Esophagus squamous epithelium (tissue), 5 donors: ENCODE measurements at places on chromosomes 2 and 18. TPM values are rescaled to one million over a fixed set of nuclear protein-coding genes. Genes with fewer than 3 reads are reported as not detected.

- no peak for DNase-seq
- H3K4me3 ChIP-seq: no peak overlapping the region
- H3K27ac ChIP-seq: peak overlapping the region; percentile 36
- peaks cover 18% of the 10 kb centered on the region for H3K4me1 ChIP-seq
These were observed 22.7 kb upstream of the GMPPA start for GRCh38 chr2:219475697-219476651.

The SERPINB7 gene
- total RNA-seq: 0.21 TPM

The DSEL gene
- 0.45 TPM for total RNA-seq

The TWIST2 gene
- total RNA-seq: 33.0 TPM

DNA sequence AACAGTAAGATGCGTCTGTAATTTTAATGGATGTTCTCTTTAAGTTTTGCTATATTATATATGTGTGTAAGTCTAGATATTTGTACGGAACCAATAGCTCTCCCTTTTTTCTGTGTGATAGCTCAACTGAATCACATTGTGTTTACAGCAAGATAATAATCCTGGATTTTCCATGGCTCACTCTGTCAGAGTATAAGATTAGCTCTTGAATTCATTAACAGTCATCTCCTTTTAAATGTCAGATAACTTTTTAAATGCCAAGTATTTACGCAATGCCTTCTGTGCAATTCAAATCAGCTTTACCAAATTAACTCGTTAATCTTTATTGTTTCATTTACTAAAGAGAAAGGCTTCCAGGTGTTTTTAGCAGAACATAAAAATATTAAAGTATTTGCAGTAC, 76.9 kb downstream of the KIAA2012 start:
- no peak overlapping the region for H3K4me3 ChIP-seq
- peaks cover 2% of the 10 kb centered on the region for H3K4me1 ChIP-seq
- no peak for DNase-seq
- no peaks in the 10 kb centered on the region for H3K36me3 ChIP-seq
- H3K27me3 ChIP-seq: no peaks in the 10 kb centered on the region
- no peak overlapping the region for H3K27ac ChIP-seq

The CPO gene
- total RNA-seq: not detected

GRCh38 chr2:142259356-142259755, 128.5 kb upstream of the LRP1B start:
- no peaks in the 10 kb centered on the region for H3K4me1 ChIP-seq
- H3K27ac ChIP-seq: no peak overlapping the region
- no peaks in the 10 kb centered on the region for H3K36me3 ChIP-seq

GRCh38 chr2:58484221-58484620, 243.1 kb upstream of the FANCL start:
- H3K4me3 ChIP-seq: no peak overlapping the region
- no peaks in the 10 kb centered on the region for H3K4me1 ChIP-seq
- H3K27me3 ChIP-seq: no peaks in the 10 kb centered on the region
- H3K27ac ChIP-seq: no peak overlapping the region
- no peak for DNase-seq
- H3K36me3 ChIP-seq: no peaks in the 10 kb centered on the region

DNA sequence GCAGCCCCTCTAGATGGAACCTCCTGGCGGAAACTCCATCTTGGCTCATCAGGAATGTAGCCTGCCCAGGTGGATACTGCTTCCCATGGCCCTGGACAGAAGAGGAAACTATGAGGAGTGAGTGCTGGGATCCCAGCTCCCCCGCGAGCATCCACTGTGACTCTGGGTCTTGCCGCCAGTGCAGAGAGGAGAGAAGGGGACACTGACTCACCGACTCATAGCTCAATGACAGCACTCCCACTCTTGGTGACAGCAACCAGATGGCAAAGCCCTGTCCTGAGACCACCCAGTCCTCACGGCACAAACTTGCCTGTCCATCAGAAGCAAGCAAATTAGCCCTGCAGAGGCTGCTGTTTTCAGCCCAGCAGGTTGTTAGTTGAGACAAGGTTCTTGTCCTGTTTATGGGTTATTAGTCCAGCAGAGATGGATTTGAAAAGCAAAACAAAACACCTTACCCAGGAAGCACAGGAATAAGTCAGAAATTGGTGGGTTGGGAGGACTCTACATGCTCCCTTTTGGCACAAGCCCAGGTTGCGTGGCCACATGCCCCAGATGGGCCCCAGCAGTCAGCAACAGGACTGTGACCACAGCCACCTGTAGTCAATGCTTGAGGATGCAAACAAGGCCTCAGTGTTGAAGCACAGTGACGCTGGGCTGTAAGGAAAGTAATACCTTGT, 111.5 kb upstream of the GLI2 start:
- H3K27ac ChIP-seq: no peak overlapping the region
- no peak for DNase-seq
- no peaks in the 10 kb centered on the region for H3K36me3 ChIP-seq
- no peaks in the 10 kb centered on the region for H3K4me1 ChIP-seq

DNA sequence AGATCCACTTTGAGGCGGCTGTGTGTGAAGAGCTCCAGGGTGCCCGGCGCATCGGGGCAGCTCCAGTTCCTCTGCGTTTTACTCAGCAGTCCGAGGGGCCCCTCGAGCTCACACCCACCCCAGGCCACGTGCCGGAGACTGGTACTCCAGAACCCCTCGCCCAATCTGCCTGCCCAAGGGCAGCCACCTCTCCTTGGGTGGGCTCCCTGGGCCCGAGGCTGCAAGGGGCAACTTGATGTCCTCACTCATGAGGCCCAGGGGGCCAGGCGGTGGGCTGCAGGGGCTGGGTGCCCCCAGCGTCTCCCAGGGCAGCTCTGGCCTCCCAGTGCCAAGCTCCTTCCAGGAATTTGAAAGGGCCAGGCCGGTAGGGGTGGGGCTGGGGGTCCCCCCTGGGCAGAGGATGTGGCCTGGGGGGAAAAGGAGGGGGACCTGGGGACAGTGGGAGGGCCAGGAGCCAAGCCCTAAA, 16.7 kb downstream of the RAMP1 start:
- H3K36me3 ChIP-seq: no peaks in the 10 kb centered on the region
- no peak overlapping the region for H3K4me3 ChIP-seq
- H3K27ac ChIP-seq: no peak overlapping the region
- no peak for DNase-seq

DNA sequence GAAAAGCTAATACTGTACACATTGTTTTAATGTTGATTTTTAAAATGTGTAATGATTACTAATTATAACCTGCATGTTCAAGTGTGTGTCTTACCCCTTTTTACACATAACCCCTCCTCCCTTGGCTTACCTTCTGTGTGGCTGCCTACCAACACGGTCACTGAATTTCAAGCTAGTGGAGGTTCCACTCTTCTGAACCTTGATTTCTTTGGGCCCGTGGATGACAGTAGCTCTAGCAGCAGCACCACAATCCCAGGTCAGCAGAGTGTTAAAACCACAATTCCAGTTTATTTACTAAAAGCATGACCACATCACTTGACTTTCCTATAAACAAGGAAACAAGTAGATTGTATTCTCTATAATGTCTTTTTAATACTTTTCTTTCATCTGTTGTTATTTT, 56.9 kb downstream of the AFTPH start:
- H3K27ac ChIP-seq: no peak overlapping the region
- H3K4me1 ChIP-seq: no peaks in the 10 kb centered on the region
- H3K27me3 ChIP-seq: no peaks in the 10 kb centered on the region
- DNase-seq: no peak
- H3K36me3 ChIP-seq: no peaks in the 10 kb centered on the region

The MRPS9 gene
- total RNA-seq: 17.2 TPM

DNA sequence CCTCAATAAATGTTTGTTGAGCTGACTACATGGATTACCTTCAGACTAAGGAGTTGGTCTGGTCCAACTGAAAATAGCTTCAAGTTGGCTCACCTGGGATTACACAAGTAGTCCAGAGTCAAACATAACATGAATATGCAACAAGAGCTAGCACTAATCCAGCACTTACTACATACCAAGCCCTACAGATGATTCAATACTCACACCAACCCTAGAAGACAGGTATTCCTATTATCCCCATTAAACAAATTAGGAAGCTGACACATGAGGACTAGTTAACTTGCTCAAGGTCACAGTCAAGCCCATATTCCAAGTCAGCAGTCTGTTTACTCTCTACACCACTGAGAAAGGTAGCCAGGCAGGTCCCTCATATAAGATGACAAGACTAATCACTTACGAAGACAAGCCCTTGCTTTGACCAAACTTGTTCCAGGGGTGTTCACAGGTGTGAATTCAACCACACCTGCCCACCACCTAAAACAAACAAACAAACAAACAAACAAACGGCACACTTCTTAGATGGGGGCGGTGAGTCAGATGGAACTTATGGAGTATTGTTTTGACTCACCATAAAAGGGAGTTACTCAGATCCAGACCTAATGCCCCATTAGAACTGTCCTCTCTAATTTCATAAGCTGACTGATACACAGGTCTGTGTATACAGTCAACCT, 29.1 kb downstream of the TMEM131 start:
- H3K4me1 ChIP-seq: no peaks in the 10 kb centered on the region
- no peaks in the 10 kb centered on the region for H3K27me3 ChIP-seq
- H3K36me3 ChIP-seq: no peaks in the 10 kb centered on the region
- H3K4me3 ChIP-seq: no peak overlapping the region

The GALNT5 gene
- total RNA-seq: 8.5 TPM
